ENCODE measurements at places on chromosomes 2 and 18.

- DNase-seq: no peak
Observed at GRCh38 chr2:235463893-235464292, 29.9 kb upstream of the AGAP1 start.

DNA sequence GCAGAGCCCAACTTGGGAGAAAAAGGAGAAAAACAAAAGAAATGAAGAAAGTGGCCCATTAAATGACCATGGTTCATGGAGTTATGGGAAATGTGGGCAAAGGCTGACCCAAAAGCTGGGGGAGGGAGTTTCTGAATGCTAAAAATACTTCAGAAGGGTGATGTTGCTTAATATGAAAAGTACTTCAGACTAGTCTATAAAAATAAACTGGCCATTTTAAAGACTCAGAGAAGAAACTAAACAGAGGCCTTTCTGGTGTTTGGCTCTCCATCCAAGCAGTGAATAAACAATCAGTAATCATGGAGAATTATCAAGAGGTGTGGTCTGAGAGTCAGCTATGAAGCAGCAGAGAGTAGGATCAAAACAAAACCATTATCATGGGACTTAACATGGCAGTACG, 160.8 kb upstream of the MAPRE2 start:
- no peak for DNase-seq

DNA sequence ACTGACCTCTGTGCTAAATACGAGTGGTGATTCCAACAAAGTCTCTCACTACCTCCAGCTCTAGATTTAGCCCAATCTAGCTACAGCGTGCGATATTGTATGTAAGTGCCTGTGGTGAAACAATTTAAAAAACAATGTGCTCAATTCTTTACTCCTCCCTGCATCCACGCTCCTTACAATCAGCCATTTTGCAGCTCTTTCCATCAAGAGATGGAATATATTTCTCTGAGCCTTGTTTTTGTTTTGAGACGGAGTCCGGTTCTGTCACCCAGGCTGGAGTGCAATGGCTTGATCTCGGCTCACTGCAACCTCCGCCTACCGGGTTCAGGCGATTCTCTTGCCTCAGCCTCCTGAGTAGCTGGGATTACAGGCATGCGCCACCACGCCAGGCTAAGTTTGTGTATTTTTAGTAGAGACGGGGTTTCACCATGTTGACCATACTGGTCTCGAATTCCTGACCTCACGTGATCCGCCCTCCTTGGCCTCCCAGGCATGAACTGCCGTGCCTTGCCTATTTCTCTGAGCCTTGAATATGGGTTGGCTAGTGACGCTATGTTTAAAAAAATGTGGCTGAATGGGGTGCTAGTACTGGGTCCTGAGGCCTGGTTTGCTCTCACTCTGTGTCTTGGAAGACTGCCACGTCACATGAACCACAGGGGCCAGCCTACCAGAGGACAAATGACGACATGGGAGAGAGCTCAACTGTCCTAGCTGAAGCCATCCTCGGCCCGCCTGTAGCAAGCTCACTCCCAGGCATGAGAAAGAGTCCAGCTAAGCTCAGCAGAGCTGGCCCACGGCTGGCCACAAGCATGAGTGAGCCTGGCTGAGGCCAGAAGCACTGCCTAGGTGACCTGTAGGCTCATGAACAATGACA, 14.8 kb downstream of the WDFY1 start:
- no peak for DNase-seq

GRCh38 chr2:217900010-217900779, 102.6 kb downstream of the TNS1 start:
- no peak for DNase-seq
